ENCODE measurements at places on chromosomes 5 and 9. TPM values are rescaled to one million over a fixed set of nuclear protein-coding genes. Genes with fewer than 3 reads are reported as not detected.

Gene C9orf43
- 1.1 TPM for total RNA-seq

Gene FBXL7
- not detected for total RNA-seq

Gene IFNK
- total RNA-seq = not detected

Gene DMRTA1
- total RNA-seq = 0.77 TPM

Gene KCNV2
- total RNA-seq = not detected

Gene SIT1
- not detected for total RNA-seq

Gene C1QTNF3
- total RNA-seq = 0.49 TPM

Gene PKD2L2
- not detected for total RNA-seq

Gene PRRX2
- not detected for total RNA-seq

Gene FGF18
- total RNA-seq = not detected

Gene DROSHA
- total RNA-seq = 57.7 TPM

Gene FABP6
- not detected for total RNA-seq

Gene CBY3
- total RNA-seq = not detected

Gene ANKRD20A1
- total RNA-seq = 0.10 TPM

Gene FCN1
- total RNA-seq = not detected

Gene PRKACG
- not detected for total RNA-seq

Gene AHRR
- total RNA-seq = 3.2 TPM

GRCh38 chr5:43302481-43302880 lies 10.7 kb downstream of the HMGCS1 start:
- DNase-seq = no peak

- no peak for DNase-seq
These were observed 93.2 kb upstream of the OSMR start for GRCh38 chr5:38752622-38753021.

- no peak for DNase-seq
These were observed 5.4 kb upstream of the OTULINL start for GRCh38 chr5:14576206-14576605.

DNA sequence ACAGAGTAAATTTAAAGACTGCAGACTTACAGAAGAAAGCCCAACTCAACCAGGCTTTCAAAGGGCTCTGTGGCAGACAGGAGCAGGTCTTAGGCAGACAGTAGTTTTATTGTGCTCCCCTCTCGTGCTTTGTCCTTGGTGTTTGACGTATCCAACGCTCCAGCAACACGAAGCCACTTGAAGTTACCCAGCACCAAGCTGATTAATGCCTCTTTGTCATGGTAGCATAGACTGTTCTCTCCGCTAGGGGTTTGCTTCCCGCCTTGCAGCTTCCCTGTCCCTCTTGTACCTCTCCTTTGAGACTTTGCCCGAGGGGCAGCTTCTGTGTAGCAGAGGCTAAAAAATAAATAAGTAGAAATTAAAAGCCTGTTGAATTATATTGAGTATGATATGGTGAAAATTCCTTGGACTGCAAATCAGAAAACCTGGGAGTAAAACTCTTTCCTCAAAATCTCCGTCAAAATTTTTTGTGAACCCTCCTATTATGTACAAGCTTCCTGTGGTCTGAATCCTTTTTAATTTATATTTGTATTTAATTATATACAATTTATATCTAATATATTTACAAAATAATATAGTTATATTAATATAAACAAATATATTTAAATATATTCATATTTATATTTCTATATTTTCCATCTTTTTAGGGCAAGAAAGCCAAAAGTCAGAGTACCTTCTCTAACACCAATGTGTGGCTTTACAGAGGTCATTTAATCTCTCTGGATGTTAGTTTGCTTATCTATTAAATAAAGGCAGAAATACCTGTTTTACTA lies 405.4 kb downstream of the DMAC1 start:
- DNase-seq = no peak

- peak; percentile 94 for DNase-seq
These were observed 389.1 kb downstream of the ENC1 start for GRCh38 chr5:74251141-74252035.

DNA sequence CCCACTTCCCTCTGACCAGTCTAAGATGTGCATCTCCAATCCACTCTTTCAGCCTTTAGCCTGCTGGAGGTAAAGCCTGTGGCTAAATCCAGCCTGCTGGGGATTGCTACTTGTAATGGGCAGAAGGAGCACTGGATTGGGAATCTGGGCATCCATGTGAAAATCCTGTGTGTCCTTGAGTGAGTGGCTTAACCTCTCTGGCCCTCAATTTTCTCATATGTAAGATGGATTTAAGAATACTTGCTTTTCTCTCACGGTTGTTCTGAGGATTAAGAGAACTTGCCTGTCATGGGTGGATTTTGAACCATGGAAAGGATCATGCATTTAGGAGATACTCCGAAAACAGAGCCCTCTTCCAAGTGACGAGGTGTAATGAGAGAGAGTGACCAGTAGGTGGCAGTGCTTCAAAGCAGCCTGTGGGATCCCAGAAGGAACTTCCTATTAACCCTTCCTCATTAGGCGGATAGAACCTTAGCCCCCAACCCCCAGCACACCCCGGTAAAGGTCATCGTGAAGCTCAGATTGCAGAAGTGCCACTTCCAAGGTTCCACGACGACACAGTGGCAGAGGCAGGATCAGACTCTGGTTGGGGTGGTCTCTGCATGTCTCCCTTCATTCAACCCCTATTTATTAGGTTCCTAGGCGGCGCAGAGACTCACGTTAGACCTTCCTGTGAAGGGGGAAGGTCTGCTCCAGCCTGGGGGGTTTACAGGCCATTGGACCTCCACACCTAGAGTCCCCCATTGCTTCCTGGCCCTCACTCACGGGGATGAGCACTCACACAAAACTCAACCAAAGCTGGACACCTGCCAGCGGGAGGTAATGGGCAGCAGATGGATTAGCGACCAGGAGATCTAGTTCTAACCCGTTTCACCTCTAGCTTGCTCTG lies 68.7 kb upstream of the ZNF618 start:
- peak; percentile 66 for DNase-seq

GRCh38 chr9:88280816-88281382 lies 107.3 kb upstream of the SPIN1 start:
- DNase-seq = no peak

DNA sequence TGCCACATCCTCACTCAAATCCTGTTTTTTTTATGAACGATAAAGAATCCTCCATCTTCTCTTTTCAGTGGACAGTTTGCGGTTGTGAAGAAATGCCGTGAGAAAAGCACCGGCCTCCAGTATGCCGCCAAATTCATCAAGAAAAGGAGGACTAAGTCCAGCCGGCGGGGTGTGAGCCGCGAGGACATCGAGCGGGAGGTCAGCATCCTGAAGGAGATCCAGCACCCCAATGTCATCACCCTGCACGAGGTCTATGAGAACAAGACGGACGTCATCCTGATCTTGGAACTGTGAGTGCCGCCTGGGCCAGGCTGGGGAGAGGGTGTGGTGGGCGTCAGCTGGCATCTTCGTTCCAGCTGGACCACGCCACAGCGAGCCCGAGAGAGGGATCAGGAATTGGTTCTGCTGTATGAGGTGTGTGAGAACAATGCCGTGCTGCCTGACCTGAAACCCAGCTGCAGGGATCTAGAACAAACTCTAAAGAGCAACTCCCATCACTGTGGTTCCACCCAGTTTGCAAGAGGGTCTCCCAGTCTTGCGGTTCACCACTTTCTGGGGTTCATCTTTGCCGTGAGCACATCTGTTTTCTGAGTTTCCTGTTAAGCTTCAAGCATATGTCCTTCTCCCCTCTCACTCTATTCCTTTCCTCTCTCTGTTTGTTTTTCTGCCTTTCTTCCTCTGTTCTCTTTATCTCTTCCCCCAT lies 107.4 kb downstream of the DAPK1 start:
- DNase-seq = no peak

- no peak for DNase-seq
These were observed 74.7 kb downstream of the NTRK2 start for GRCh38 chr9:84744195-84744594.

DNA sequence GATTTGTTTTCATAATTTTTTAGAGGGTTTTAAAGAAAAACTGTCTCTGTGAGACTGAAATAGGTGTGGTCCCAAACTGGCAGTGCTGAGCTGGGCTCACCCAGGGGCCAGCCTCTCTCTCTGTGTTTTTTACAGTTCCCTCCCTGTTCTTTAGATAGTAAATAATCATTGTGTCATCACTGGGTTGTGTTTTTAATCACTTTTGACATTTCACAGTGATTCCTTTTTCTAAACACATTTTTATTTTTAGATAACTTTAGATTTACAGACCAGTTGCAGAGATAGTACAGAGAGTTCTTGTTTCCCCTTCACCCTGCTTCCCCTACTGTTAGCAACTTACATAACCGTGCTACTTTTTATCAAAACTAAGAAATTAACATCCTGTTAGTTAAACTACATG lies 44.4 kb downstream of the MAP1B start:
- DNase-seq = no peak

GRCh38 chr9:131395157-131396098 lies 1.5 kb downstream of the PRRC2B start:
- peak; percentile 70 for DNase-seq

- DNase-seq = peak; percentile 7
These were observed 125.1 kb upstream of the SH3GL2 start for GRCh38 chr9:17453751-17454150.

DNA sequence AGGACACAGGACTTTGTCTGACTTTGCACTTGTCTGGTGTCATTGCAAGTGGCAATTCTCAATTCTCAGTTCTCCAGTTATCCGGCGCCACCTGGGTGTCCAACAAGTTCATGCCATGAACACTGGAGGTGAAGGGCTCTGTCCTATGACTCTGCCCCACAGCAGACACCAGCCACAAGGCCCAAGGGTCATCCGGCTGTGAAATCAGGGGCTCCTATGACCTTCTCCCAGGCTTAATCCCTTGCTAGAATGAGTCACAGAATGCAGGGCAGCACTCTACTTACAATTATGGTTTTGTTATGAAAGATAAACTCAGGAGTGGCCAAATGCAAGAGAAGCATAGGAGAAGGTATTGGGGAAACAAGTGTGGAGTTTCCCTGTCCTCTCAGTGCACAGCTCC lies 392.0 kb downstream of the GADD45G start:
- peak; percentile 27 for DNase-seq

- DNase-seq = no peak
These were observed 198.2 kb downstream of the KIF4B start for GRCh38 chr5:155211764-155212163.

GRCh38 chr5:159301466-159301865 lies 28.8 kb downstream of the IL12B start:
- DNase-seq = no peak

DNA sequence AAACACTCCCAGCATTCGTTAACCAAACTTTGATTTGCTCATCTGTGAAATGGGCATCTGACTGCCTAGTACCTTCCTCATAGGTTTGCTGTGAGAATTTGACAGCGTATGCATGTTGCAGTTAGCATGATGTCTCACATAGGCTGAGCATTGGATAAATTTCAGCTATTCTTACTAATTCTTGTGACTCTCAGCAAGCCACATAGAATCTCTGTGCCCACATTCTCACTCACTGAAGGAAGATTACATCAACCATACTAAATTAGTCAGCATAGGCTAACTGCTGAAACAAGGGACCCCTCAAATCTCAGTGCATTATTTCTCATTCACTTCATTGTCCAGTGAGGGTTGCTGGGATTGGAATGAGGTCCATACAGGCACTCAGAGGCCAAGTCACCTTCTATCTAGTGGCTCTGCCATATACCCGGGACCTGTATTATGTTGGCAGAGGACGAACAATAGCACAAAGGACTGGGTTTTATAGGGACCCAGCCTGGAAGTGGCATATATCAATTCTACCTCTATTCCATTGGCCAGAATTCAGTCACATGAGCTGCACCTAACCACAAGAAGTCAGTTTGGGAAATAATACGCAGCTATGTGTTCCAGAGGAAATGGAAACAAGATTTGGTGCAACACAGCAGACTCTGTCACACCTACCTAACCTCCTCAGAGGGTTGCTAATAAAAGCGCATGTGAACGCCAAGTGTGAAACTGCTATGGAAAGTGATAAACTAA lies 4.2 kb upstream of the PTGER4 start:
- no peak for DNase-seq

DNA sequence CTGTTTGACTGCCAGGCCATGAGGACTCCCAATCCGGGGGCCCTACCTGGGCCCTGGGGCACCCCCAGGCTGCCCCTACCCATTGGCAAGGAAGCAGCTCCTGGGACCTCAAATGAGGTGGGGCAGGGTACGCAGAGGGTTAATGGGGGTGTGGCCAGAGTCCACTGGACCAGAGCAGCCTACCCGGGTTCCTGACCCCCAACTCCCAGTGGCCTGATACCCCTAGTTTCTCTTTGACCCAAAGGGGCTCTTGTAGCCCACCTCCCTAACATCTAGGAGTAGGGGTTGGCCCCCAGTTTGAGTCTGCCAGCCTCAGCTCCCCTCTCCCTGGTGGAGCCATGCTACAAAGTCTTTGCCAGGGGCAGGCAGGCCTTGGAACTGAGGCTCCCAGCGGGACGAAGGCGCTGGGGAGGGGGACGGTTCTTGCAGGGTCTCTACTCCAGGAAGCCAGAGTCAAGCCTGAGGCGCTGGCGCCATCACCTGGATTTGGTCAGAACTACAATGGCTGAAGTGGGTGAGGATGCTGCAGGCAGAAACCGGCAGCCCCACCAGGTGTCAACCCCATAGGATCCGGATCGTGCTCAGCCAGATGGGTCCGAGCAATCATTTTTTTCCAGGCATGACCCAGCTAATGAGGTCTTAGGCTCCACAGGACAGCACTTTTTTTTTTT lies 8.4 kb upstream of the CERCAM start:
- DNase-seq = peak; percentile 43

DNA sequence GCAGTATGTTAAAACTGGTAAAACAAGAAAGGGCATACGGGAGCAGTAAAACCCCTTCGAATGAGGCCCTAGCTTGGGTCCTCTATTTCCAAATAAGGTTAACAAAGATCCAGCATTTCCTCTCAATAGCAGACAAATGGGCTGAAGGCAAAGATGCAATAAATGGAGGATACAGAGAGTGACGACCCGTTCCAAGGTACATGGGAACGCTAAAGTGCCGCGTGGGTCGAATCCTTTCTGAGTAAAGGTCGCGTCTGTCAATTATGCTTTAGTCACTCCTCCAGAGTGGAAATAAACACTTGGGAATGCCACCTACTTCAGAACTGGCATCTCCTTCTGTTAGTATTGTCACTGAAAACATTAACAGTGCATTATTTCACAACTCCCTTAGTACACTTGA lies 24.7 kb downstream of the ARL15 start:
- DNase-seq = no peak

DNA sequence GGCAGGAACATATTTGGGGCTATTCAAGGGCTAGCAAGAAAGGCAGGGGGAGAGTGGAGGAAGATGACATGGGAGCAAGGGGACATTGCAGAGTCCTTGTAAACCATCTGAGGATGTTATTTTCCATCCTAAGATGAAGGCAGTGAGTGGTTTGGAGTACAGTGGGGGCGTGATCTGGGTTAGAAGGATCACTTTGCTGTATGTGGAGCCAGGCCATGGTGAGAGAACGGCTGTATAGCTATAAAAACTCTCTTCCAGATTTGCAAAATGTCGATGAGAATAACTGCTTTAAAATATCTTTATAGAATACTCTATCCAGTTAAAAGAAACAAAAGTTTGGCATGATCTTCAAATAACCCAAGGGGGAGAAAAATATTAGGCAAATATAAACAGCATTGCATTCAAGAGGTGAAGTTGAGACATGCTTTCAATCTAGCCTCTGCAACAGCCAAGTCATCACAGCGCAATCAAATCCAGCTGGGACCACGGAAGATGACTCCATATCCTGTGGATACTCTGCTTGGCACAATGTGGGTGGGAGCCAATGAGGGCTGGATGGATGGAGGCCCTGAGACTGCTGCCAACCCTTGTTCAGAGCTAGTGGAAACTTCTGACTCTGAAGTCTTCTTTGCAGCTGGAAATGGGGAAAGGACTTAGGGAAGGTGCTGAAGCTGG lies 111.5 kb upstream of the BASP1 start:
- DNase-seq = peak; percentile 41

GRCh38 chr5:149153751-149154610 lies 12.7 kb downstream of the ABLIM3 start:
- peak; percentile 87 for DNase-seq

GRCh38 chr5:137215261-137215660 lies 283.9 kb downstream of the SPOCK1 start:
- no peak for DNase-seq

Data from MCF 10A (cell line).